ENCODE measurements at places on chromosomes 13 and 19.

DNA sequence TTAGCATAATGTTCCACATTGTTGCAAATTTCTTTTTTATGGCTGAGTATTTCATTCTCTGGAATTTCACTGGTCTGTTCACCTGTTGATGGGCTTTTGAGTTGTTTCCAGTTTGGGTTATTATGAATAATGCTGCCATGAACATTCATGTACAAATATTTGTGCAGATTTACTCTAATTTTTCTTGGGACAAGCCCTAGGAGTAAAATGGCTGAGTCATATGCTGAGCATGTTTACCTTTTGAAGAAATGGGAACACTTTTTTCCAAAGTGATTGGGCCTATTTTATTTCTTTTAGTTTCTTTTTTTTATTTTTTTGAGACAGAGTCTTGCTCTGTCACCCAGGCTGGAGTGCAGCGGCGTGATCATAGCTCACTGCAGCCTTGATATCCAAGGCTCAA is 4.7 kb upstream of the FBL start:
- DNase-seq = no peak

DNA sequence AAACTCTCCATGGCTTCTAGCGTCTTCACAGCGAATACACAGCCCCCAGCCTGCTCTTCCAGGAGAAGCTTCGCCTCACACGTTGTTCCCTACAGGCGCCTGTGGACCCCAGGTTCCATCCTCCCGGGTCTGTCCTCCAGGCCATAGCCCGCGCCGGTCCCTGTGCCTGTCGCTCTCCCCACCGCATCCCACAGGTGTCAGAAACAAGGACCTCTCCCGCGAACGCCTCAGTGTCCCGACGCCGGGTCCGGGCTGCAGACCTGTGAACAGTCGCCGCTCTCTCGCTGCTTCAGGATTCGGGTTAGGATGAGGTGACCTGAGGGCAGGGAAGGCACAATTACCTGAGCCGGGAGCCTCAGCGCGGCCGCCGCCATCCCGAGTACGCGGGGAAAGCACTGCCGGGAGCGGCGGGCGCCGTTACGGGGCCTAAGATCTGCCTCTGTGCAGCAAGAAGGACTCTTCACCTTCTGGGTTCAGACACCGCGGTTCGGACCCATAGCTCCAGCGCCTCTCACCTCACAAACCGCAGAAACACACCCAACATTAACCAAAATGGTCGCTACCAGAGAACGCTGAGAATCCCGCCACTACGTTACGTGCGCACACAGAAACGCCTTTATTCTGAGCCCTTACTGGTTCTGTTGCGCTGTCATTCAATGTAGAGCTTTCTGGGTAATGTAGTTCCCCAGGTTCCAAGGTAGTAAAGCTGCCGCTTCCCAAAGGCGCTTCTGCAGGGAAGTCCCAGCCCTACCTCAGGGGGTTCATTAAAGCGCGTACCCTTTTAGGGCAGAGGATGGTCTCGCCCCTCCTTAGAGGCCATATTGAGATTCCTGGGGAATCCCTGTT is at the start of gene ZNF418:
ZNF418 (minus strand) TSS at position 583 of the 846 bp plus-strand sequence. CDS start 1,580 bp downstream, outside the sequence.
- no peak for DNase-seq

DNA sequence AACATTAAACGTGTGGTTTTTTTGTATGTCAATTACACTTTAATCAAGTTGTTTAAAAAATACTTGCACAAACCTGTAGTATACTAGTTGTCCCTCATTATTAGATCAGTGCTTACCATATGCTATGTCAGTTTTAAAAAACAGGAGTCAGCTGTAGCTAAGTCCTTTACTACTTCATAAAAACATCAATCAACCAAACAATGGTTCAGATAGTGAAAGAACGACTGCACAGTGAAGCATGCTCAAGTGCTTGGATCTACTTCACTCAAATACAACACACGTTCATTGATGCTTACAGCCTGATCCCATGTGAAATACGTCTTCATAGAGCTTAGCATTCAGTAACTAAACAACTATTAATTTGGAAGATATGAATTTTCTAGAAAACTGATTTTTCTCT is 225.0 kb downstream of the FGF14 start:
- peak; percentile 45 for DNase-seq

DNA sequence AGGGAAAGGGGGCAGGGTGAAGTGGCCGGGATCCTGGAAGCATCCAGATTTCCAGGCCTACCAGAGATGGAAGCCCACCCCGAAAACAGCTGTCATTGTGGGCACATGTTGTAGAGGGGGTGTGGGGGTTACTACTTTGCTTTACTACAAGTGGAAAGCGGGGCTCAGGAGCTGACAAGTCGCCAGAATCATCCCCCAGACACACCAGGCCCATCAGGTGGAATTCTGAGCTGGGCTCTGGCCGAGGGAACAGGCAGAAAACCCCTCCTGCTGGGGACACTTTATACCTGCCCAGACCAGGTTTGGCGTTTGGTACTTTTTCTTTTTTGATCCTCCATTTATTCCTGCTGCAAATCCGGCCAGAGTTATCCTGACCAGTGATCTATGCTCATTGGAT is 3.8 kb downstream of the CDX2 start:
- DNase-seq = no peak

DNA sequence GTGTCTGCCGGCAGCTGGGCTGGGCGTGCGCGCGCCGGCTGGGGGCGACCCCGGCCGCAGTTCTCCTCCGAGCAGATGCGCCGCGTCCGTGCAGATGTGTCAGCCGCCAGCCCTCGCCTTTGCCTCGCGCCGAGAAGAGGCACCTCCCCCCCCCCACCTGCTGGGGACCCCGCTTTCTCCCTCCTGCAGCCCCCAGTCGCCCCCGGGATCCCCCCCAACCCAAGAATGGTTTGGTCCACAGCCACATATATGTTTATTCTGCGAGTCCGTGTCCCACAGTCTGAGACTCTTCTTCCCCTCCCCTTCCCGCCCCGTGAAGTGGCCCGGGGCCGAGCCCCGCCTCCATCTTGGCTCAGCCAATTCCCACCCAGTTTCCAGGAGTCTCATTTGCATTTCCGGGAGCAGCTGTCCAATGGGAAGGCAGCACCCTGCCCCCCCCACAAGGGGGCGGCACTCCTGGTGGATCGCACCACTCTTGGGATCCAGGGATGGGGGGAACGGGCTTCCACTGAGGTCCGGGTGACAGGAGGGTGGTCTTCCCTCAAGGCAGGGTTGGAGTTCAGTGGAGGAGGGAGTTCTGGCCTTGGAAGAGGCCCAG is 8.6 kb downstream of the ISOC2 start:
- peak; percentile 93 for DNase-seq

GRCh38 chr19:10929402-10929794 is 787 bp downstream of the TIMM29 start:
- no peak for DNase-seq

DNA sequence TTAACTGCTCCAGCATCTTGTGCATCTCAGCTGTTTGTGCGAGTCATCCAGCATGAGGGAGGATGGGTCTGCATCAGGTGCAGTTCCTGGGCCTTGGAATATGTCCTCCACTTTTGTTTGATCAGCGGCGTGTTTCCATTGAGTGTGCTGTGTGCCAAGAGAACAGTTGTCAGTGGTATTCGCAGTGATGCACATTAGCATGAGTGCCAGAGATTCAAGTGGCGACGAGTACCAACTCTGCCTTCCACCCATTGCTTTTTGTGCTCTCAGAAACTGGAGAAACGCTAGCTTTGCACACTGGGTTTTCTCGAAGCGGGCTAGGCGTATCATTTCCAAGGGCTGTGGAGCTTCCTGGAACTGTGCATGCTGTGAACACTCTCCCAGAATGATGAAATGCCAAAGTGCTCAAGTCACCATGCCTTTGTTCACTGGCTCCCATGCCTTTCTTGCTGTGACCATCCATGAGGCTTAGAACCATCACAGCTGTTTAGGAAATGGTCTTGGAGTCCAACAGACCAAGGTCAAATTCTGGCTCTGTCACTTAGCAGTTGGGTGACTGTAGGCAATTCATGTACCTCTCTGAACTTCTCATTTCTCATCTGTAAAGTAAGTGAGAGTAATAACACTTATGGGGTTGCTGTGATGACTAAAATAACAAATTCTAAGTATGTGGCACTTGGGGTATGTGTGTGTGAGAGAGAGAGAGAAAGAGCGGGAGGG is 18.4 kb downstream of the LRCH1 start:
- DNase-seq = no peak

GRCh38 chr13:84080748-84081530 is 198.7 kb upstream of the SLITRK1 start:
- DNase-seq = no peak

GRCh38 chr19:33390101-33390907 is 16.8 kb downstream of the CEBPG start:
- DNase-seq = peak; percentile 70

DNA sequence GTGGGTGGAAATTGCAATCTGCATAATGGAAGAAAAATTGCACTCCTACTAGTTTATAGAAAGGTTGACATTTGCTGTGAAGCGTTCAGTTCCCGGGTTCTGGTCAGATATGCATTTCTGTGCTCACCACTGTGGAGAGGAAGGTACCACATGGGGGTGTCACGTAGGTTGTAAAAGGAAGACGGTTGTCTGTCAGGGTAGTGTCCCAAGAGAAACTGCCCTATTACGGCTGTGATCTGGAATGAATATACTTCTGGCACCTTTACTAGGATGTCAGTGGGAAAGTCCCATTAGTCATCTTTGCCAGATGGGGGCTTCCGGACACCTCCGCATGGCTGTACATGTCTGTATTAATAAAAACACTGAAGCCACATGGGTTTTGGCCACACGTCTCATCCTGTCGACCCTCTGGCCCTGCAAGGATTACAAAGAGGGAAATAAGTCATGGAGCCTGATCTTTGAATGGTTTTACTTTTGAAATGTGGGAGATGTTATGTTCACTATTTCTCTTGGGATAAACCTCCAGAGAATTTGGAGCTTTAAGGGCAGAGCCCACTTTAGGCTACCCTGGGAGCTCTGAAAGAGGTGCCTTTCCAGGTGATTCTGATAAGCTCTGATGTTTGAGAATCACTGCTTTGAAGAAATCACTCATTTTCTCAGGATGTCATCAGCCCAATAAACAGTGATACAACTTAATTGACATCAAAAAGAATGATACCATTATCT is 133.9 kb downstream of the AKAP11 start:
- no peak for DNase-seq

DNA sequence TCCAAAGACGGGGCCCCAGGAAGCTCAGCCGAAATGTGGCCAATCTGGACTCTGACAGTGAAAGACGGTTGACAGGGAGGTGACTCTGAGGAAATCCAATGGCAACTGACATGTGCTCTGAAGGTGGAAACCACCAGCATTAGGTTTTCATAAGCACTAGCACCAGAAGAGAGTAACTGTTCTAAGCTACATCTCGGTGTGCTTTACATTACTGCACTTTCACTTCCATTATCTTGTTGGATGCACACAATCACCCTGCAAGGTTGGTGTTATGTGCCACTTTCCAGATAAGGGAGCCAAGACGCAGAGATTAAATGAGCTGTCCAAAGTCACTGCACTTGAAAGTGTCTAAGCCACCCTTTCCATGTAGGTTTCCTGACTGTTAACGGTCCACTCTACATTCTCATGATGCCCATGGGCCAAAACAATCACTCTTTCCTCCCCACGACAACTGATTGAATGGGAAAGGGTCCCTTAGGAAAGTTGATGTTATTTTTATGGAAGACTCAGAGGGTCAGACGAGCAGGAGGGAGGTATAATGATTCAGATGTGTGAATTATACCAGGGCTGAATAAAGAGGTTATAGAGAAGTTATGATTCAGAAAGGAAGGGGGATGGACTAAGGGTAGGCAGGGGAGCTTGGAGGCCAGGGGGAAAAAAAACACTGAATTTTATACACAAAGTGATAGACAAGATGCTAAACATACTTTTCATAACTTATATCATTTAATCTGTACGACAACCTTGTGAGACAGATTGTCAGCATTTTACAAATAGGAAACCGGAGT is 52.8 kb downstream of the RUBCNL start:
- no peak for DNase-seq

DNA sequence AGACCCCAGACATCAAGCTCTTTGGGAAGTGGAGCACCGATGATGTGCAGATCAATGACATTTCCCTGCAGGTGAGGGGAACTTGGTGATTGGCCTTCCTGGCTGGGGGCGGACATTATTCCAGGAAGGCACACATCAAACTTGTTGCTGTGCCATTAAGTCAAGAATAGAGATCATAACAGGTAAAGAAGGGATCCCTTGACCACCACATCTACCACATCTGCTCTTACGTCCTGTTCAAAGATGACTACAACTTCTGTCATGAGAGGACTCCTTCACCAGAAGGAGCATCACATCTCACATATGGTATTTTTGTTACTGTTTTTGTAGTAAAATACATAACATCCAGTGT is 1.1 kb downstream of the RPS5 start:
- no peak for DNase-seq

DNA sequence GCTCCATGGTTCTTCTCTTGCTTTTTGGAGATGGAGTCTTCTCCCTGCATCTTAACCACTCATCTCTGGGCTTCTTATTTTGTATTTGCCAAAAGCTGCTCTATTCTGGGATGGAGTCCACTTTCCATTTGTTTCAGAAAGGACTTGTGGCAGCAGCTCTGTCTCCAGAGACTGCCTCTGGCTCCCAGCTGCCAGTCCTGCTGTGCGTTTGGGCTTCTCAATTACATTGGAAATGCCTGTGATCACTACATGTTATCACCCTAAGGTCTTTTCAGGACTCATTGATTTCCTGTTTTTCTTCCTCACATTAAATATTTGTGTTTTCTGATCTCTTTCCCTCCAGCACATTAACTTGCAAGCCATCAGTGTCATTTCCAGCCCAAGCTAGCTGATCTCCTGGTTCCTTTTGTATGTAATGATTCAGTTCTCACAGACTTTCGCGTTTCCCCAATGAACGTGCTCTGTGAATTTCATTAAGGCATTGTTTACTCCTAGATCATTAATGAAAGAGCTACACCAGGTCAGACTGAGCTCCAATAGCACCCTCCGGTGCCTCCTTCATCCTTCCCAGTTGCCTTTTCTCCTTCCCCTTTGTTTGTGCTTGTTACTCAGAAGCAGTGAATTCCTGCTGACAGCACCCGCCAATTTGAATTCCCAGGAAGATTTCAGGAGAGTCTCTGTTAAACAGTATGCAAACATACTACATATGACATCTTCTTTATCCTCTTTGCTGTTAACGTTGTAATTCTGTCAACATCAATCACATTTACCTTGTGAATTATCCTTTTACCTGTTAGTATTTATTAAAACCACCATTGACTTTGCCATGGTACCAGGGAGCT is 3.0 kb downstream of the CBY2 start:
- no peak for DNase-seq

DNA sequence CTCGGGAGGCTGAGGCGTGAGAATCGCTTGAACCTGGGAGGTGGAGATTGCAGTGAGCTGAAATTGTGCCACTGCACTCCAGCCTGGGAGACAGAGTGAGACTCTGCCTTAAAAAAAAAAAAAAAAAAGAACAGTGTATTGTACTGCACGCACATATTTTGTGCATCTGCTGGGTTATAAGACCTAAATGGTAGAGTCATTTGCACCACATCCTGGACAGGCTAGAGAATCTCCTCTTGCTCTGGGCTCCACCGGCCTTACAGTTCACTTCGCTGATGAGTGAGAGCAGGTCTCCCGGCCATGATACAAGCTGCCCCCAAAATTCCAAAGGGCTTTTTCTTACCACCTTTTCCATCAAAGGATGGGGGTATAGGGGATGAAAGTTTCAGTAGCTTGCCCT is 7.2 kb upstream of the SAE1 start:
- no peak for DNase-seq

All from NCI-H1105 treated with DMSO at 0.1 percent for 48 hours (cell line).